ENCODE measurements at places on chromosomes 2 and 18. TPM values are rescaled to one million over a fixed set of nuclear protein-coding genes. Genes with fewer than 3 reads are reported as not detected.
A peak's percentile ranks its signal among the peaks of the same experiment; 100 is the strongest.

Gene ESPNL
- not detected for total RNA-seq

Gene MC4R
- total RNA-seq, result not detected

Gene SRD5A2
- not detected for total RNA-seq

Gene FAP
- 38.1 TPM for total RNA-seq

Gene SP9
- total RNA-seq, result not detected

Gene UGT1A8
- not detected for total RNA-seq

- DNase-seq, result no peak
These were observed 4.6 kb upstream of the DNAJC5G start for GRCh38 chr2:27270670-27271069.

DNA sequence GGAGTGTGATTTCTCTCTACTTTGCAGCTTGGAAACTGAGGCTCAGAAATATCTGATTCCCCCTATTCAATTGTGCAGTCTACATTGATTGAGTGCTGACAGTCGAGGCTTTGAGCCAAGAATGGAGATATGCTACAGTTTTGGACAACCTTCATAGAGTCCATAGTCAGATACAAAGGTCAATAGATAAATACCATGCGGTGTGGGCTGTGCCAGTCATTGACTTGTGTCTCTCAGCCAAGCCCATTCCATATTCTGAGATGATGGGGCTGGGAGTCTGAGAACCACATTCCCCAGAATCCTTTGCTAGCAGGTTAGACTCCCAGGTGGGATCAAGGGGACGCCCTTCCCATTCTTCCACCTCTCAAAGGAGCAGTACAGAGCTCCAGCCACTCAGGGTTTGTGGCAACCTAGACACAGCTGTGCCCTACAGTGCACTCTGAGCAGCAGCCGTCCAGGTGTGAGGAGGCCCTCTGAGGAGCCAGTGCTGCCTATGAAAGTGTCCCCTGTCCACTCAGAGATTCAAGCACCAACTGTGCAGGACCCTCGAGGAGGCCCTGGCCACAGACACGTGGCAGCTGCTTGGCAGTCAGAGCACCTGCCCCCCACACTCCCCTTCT, 348.3 kb downstream of the CYRIA start:
- no peak for DNase-seq

- DNase-seq, result no peak
These were observed 120.0 kb upstream of the TTN start for GRCh38 chr2:178927173-178927572.

GRCh38 chr2:199144546-199144945, 313.2 kb downstream of the SATB2 start:
- no peak for DNase-seq

GRCh38 chr18:77079954-77080682, 52.5 kb downstream of the MBP start:
- DNase-seq, result no peak

DNA sequence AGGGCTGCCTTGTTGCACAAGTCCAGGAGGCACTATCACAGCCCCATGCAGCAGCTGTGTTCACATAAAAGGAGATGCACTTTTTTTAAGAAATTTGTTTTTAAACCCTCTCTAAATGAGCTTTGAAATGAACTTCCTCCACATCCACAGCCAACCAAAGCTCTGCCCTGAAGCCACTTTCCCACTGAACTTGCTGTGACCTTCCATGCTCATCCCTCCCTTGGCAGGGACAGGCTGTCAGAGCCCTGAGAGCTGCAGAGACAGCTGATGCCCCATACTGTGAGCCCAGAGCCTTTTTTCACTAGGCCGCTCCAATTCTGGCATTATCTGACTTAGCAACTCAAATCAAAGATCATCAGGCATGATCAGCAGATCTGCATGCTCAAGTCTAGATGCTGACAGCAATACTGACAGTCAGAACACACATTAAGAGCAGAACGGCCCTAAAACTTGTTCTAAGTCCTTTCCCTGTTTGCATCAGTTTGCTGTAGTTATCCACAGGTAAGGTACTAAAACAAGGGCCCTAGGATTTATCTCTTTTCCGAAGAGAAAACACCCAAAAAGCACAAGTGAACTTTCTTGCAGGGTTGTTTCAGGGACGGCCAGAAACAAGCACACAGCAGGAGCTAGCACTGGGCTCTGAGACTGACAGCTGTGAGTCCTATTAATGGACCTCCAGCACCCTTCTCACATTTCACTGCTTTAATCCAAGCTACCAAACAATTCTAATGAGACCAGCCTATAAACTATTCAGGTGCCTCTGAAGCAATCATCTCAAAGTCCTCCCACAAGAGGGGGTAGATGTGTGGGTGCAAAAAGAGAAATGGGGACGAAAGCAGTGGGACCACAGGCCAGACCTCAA, 34.9 kb downstream of the RNU4ATAC start:
- no peak for DNase-seq

DNA sequence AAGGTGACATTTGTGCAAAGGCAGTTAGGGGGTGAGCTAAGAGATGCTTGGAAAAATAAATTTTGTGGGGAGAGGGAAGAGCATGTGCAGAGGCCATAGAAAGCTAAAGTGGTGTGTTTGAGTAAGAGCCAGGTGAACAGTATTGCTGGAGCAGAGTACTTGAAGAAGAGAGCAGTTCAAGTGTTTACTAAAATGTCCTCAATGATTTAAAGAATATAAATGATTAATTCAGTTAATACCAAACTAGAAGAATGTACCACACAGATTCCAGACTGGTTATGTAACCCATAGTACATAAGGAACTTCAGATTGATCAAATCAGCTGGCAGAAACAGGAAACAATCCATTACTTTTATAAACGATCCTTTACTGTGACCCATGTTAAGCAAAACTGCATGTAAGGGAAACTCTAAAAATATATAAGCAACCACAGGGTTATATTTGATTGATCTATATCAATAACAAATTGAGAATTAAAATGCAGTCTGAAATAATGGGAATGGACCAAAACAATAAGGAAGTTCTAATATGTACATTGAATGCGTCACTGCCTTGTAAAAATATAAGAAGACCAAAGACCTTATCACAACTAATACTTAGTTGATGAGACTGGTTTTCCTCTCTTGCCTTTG, 76.9 kb downstream of the LDAH start:
- DNase-seq, result no peak

GRCh38 chr2:22748909-22749308, 636.1 kb upstream of the KLHL29 start:
- DNase-seq, result no peak

DNA sequence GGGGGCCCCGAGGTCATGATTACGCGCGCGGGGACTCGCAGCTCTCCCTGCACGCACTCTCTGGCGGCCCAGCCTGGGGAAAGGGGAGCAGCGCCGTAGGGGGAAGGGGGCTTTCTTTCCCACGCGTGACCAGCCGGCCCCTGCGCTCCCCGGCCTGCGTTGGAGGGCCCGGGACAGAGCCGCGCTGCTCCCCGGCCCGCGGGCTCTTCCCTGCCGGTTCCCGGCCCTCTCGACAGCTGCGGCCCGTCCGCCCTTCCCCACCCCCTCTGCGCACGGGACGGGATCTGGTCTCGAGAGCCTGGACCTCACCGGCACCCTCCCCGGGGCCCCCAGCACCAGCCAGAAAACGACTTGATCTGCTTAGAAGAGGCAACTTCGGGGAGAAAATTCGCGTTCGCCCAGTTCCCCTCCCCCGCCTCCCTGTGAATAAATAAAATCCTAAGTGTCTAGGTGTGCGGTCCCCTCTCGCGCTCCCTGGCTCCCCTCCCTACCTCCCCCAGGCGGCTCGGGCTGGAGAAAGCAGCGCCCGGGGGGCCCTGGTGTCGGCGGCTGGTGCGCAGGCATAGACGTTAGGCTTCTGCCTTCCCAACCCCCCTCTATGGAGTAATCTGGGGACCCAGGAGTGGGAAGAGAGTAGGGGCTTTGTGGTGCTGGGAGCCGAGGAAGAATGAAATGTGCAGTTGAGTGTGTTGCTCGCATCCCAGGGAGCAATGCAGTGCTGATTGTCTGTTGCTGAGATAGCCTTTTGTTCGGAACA, 803 bp upstream of the FIGN start:
- DNase-seq, result peak; percentile 86

Measured in osteocyte (in vitro differentiated cells).